Tongue (tissue), 3 donors: ENCODE measurements at places on chromosomes 1 and 21.

DNA sequence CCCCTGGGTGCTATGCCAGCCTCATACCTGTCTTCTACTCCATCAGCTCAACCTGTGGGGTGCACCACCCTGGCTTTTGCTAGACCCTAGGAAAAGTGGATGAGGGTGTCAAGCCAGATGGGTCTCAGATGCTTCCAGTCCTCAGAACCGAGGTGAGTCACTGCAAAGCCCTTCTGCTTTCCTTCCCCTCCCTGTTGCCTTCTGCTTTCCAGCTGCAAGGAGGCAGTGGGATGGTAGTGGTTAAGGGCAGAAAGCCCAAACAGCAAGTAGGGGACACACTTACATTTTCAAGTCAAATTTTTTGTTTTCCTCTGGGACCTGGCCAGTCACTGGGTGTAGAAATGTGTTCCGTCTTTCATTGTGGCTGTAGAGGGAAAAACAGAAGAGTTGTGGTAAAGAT lies 60.7 kb upstream of the GOLT1A start:
- no peak for DNase-seq

GRCh38 chr1:219527994-219528393 lies 84.9 kb downstream of the ZC3H11B start:
- DNase-seq: no peak

- no peak for DNase-seq
Measured at GRCh38 chr1:26171084-26172072, at the start of gene ZNF593OS. ZNF593OS (minus strand) TSS chr1:26171832; CDS start chr1:26171661, 171 bp downstream.

DNA sequence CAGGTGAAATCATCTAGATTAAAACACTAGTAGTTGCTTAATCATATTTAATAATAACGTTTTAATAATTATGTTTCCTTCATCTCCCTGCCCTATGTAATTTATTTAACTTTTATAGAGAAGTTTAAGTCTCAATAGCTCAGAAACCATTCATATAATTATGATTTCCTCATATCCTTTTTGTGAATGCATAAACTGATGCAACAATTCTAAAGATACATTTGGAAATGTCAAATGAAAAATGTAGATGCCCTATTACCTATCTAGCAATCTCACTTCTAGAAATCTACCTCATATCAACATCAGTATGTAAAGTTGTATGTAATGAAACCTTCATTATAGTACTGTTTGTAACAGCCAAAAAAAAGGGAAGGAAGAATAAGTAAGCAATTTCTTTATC lies 10.5 kb downstream of the DRAM2 start:
- DNase-seq: no peak
